Mesothelial cell of epicardium (in vitro differentiated cells): ENCODE measurements at places on chromosomes 11 and 22. TPM values are rescaled to one million over a fixed set of nuclear protein-coding genes. Genes with fewer than 3 reads are reported as not detected.

The ZNF214 gene
- total RNA-seq, result 6.2 to 7.4 TPM (median 6.5 TPM) in 3 replicates

The AIFM3 gene
- 2.4 to 3.2 TPM (median 2.5 TPM) in 3 replicates for total RNA-seq

The RASSF10 gene
- total RNA-seq, result 0.09 to 0.29 TPM (median 0.23 TPM) in 3 replicates

The TBX1 gene
- total RNA-seq, result 0.34 to 0.45 TPM in 2 of 3 replicates, not detected in the other

The CDC42EP2 gene
- total RNA-seq, result 10.9 to 12.3 TPM (median 11.7 TPM) in 3 replicates

The SPECC1L gene
- 80.8 to 88.0 TPM (median 82.9 TPM) in 3 replicates for total RNA-seq

The UBE4A gene
- total RNA-seq, result 40.5 to 41.5 TPM (median 41.5 TPM) in 3 replicates

The DEUP1 gene
- total RNA-seq, result 0.66 to 1.2 TPM (median 1.2 TPM) in 3 replicates

The TRIM49C gene
- total RNA-seq, result not detected in 3 replicates

The OLFML1 gene
- 45.3 to 47.7 TPM (median 45.6 TPM) in 3 replicates for total RNA-seq

The TSPAN32 gene
- total RNA-seq, result 0.94 to 1.8 TPM (median 1.2 TPM) in 3 replicates

The HOATZ gene
- not detected in 3 replicates for total RNA-seq

The ARHGEF12 gene
- 83.0 to 86.0 TPM (median 85.2 TPM) in 3 replicates for total RNA-seq

The MMP1 gene
- 0.13 to 0.18 TPM in 2 of 3 replicates, not detected in the other for total RNA-seq

The XBP1 gene
- 71.9 to 73.1 TPM (median 72.7 TPM) in 3 replicates for total RNA-seq

The APOBEC3B gene
- total RNA-seq, result 4.3 to 5.1 TPM (median 4.9 TPM) in 3 replicates

The GPR83 gene
- total RNA-seq, result 0.09 to 0.18 TPM (median 0.11 TPM) in 3 replicates

The FXYD6 gene
- total RNA-seq, result 114 to 125 TPM (median 116 TPM) in 3 replicates

The ACO2 gene
- total RNA-seq, result 66.9 to 69.9 TPM (median 69.4 TPM) in 3 replicates

The P2RX3 gene
- 2.0 to 3.1 TPM (median 2.6 TPM) in 3 replicates for total RNA-seq

The HORMAD2 gene
- total RNA-seq, result 0.23 to 0.47 TPM in 2 of 3 replicates, not detected in the other

The JHY gene
- total RNA-seq, result 6.4 to 7.4 TPM (median 6.8 TPM) in 3 replicates

The PMM1 gene
- total RNA-seq, result 24.4 to 26.2 TPM (median 25.8 TPM) in 3 replicates

The SLC17A6 gene
- total RNA-seq, result not detected in 3 replicates

The GLB1L2 gene
- 8.9 to 9.9 TPM (median 9.5 TPM) in 3 replicates for total RNA-seq

The PACS1 gene
- 81.6 to 88.0 TPM (median 87.0 TPM) in 3 replicates for total RNA-seq

The ANKK1 gene
- total RNA-seq, result 2.1 to 2.8 TPM (median 2.4 TPM) in 3 replicates

The SYT12 gene
- total RNA-seq, result 0.24 to 0.40 TPM (median 0.34 TPM) in 3 replicates

The PITPNM1 gene
- 54.9 to 56.0 TPM (median 55.8 TPM) in 3 replicates for total RNA-seq

The VSIG2 gene
- total RNA-seq, result 0.25 to 0.66 TPM (median 0.44 TPM) in 3 replicates

The OR8A1 gene
- not detected in 3 replicates for total RNA-seq

The RBMXL2 gene
- total RNA-seq, result 0.16 to 0.22 TPM (median 0.16 TPM) in 3 replicates

The CSF2RB gene
- 0.38 to 0.56 TPM (median 0.38 TPM) in 3 replicates for total RNA-seq

The FGF3 gene
- not detected in 3 replicates for total RNA-seq

The SYCE3 gene
- 0.59 to 0.76 TPM in 2 of 3 replicates, not detected in the other for total RNA-seq
